ENCODE measurements at places on chromosomes 7 and 10. TPM values are rescaled to one million over a fixed set of nuclear protein-coding genes. Genes with fewer than 3 reads are reported as not detected.

The CPXM2 gene
- total RNA-seq, result 48.1 TPM

The CALML5 gene
- not detected for total RNA-seq

The SUN3 gene
- not detected for total RNA-seq

The EPHA1 gene
- total RNA-seq, result under 0.01 TPM

The LRIT1 gene
- total RNA-seq, result not detected

The BMPR1A gene
- total RNA-seq, result 61.8 TPM

The POU6F2 gene
- total RNA-seq, result under 0.01 TPM

The CCL24 gene
- not detected for total RNA-seq

The KIAA1549 gene
- 0.77 TPM for total RNA-seq

The LOXL4 gene
- 52.6 TPM for total RNA-seq

The SEC23IP gene
- 21.3 TPM for total RNA-seq

The IFIT1B gene
- not detected for total RNA-seq

The PTPRE gene
- 1.8 TPM for total RNA-seq

The ANKRD30A gene
- total RNA-seq, result not detected

The HOXA10 gene
- 0.17 TPM for total RNA-seq

The SPDYE2B gene
- not detected for total RNA-seq

The RP9 gene
- total RNA-seq, result 19.2 TPM

The TMEM168 gene
- 14.1 TPM for total RNA-seq

The SRRM3 gene
- total RNA-seq, result 1.0 TPM

The SLC29A4 gene
- total RNA-seq, result 6.4 TPM

The ZNF365 gene
- total RNA-seq, result 5.8 TPM

The SH3PXD2A gene
- total RNA-seq, result 26.2 TPM

The KCND2 gene
- 2.1 TPM for total RNA-seq

The SPAM1 gene
- not detected for total RNA-seq

The NCF1 gene
- under 0.01 TPM for total RNA-seq

The PROSER2 gene
- 1.8 TPM for total RNA-seq

The TEX47 gene
- not detected for total RNA-seq

The MOGAT3 gene
- total RNA-seq, result not detected

The CALHM3 gene
- not detected for total RNA-seq

The GIMAP7 gene
- not detected for total RNA-seq

The PRPS1L1 gene
- not detected for total RNA-seq

The RBP3 gene
- not detected for total RNA-seq

The NKX6-2 gene
- not detected for total RNA-seq

The BLNK gene
- total RNA-seq, result 0.51 TPM

The BTBD16 gene
- total RNA-seq, result not detected

The CDK1 gene
- total RNA-seq, result 13.9 TPM

The ARMC10 gene
- total RNA-seq, result 50.5 TPM

The DPCD gene
- total RNA-seq, result 23.9 TPM

The PIK3CG gene
- not detected for total RNA-seq

The AKR1C8 gene
- total RNA-seq, result not detected

The SLC13A1 gene
- not detected for total RNA-seq

The ANKRD1 gene
- total RNA-seq, result under 0.01 TPM

The CCDC3 gene
- total RNA-seq, result 0.26 TPM

The OR9A2 gene
- not detected for total RNA-seq
